Large intestine (tissue), 12 donors: ENCODE measurements at places on chromosomes 3 and 15.

- no peak for DNase-seq
Measured at GRCh38 chr3:65361448-65361847, 673.6 kb upstream of the ADAMTS9 start.

DNA sequence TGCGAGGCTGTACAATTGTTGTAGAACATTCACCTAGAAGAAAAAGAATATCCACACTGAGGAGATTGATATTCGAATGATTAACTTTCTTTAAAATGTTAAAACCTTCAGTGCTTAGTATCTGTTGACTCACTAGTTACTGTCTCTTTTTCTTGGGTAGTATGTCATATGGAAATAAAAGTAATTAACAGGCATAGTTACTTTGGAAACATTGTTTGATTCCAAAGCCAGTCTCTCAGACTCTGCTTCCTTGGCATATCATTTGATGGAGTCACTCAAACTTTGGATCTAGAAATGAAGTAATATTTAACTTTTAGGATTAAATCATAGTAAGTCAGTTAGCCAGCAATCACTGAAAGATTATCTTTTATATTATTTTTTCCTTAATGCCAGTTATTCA is 63.4 kb downstream of the MAP2K5 start:
- DNase-seq = no peak

GRCh38 chr3:127445581-127446343 is 144.8 kb downstream of the TPRA1 start:
- no peak for DNase-seq

DNA sequence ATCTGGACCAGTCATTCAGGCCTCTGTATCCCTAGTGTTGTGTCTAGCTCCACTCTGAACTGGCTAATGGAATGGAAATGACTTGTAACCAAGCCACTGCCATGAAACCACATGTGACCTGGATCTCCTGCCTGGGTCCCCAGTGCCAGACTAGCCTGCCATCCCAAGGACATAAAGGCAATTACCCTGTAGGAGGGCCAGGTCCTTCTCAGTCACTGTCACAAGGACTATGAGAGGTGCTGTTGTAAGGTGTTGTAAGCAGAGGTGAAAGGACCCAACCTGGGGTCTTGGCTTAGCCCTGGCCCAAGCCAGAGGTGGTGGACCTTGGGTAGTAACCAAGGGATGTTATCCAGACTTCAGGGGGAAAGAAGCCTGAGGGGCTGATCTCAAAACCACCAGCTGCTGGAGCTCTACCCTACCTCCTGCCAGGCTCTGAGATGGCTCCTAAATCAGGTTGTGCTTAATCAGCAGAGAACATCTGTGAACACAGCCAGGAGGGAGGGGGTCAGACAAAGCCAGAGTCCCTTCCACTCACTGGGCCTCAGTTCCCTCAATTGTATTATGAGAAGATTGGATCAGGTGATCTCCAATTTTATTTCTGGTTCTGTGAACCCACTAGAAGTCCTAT is 15.7 kb upstream of the KLHL24 start:
- no peak for DNase-seq

DNA sequence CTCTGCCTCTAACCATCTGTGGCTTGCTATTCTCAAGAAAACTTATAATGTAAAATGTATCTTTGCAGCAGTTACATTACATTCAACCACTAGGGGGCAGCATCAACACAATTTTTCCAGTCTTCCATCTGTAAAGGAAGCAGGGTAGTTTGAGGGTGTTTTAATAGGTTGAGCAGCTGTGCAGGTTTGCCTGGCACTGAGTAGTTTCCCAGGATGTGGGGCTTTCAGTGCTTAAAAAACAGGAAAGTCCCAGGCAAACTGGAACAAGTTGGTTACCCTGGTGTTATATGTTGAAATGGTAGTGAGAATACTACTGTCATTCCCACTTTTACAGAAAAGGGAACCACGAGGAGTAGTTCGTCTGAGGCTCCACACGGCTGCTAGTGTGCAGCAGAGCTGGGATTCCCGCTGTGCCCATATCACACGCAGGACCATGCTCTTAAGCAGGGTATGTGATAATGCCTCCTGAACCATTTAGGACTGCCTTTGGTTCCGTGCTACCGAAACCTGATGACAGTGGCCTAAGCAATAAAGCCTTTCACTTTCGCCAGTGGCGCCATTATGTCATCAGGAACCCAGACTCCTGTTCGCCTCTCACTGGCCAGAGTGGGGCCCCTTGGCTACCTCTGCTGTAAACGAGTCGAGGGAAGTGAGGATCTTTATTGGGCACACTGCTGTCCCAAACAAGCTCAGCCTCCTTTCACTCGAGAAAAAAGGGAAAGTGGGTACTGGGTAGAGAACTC is 64.7 kb upstream of the ZBTB38 start:
- DNase-seq = peak; percentile 59

DNA sequence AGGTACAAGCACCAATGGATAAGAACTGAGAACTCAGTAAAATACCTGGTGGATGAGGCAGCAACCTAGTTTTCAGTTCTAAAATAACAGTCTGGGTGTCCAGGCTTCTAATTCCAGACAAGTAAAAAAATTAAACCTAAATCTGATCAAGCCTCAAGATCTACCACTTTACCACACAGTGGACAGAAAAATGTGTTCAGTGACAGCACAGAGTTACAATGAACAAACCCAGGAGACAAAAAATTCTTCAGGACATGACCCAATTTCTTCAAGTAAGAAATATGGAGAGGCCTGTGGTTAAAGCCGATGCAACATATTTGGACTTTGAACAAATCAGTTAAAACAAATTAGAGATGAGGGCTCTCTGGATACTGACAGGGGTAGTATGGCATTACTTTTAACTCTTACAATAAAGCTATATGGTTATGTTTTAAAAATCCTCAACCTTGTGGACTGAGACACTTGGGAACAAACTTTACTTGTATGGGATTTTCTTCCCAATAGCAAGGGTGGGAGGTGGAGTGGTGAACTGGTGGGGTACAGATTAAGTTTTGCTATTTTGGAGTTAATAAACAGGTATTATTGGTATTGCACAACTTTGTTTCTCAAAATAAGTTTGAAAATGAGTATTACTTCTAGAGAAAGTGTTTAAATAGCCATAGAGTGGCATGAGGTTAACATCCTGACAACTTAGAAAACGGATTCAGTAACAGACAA is 14.2 kb downstream of the CCNL1 start:
- DNase-seq = no peak

DNA sequence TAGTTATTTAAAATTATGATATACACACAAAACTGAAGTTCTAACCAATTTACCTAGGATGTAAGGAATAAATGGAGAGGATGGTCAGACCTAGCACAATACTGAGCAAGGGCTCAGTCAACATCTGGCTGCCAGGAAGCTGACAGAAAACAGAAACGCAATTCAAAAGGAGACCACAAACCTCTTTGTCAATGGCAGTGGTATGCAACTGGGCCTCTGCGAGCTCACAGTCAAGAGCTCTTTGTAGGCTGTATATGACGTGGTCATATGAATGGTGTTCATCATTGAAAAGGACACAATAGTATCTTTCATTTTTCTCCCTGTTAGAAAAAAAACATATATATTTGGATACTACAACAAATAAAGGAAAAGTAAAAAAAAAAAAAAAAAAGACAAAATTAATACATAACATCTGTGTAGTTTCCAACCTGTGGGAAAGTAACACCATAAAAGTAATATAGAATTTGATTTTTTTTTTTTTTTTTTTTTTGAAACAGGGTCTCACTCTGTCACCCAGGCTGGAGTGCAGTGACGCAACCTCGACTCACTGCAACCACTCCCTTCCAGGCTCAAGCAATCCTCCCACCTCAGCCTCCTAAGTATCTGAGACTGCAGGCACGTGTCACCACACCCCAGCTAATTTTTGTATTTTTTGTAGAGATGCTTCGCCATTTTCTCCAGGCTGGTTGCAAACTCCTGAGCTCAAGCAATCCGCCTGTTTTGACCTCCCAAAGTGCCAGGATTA is 37.9 kb downstream of the UBR1 start:
- DNase-seq = no peak

- DNase-seq = peak; percentile 44
Measured at GRCh38 chr15:34079904-34080303, 21.8 kb downstream of the EMC7 start.

- DNase-seq = no peak
Measured at GRCh38 chr3:73550032-73550431, 74.7 kb downstream of the PDZRN3 start.

DNA sequence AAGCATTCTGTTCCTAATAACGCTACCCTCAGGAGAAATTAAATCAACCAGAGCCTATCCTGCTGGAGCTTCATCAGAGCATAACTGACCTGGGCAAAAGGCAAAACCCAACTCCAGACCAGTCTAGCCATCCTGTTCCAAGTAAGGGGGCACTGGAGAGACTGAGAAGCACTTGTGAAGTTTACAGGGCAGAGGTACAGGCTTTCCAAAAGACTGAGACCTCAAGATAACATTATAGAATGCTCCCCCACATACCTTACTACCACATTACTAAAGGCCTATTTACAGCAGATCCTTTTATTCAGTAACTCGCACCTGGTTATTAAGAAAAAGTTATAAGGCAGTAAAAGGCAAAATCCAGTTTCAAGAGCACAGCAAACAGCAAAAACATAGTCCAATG is 35.5 kb downstream of the RFX7 start:
- no peak for DNase-seq

DNA sequence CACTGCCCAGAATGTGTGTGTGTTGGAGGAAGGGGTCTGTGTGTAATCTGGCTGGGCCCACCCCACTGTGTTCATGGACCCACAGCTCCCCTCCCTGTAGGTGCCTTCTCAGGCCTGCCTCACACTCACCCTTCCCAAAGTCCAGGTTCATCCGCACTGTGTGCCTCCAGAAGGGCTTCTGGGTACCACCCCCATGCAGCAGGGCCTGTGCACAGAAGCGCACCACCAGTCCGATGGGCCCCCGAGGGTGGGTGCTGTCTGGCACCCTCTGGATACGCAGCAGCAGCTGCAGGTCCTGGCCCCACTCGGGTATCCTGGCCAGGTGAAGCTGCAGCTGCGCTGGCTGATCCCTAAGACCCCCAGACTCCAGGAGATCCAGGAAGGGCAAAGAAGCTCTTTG is 12.8 kb upstream of the TGM5 start:
- DNase-seq = no peak

DNA sequence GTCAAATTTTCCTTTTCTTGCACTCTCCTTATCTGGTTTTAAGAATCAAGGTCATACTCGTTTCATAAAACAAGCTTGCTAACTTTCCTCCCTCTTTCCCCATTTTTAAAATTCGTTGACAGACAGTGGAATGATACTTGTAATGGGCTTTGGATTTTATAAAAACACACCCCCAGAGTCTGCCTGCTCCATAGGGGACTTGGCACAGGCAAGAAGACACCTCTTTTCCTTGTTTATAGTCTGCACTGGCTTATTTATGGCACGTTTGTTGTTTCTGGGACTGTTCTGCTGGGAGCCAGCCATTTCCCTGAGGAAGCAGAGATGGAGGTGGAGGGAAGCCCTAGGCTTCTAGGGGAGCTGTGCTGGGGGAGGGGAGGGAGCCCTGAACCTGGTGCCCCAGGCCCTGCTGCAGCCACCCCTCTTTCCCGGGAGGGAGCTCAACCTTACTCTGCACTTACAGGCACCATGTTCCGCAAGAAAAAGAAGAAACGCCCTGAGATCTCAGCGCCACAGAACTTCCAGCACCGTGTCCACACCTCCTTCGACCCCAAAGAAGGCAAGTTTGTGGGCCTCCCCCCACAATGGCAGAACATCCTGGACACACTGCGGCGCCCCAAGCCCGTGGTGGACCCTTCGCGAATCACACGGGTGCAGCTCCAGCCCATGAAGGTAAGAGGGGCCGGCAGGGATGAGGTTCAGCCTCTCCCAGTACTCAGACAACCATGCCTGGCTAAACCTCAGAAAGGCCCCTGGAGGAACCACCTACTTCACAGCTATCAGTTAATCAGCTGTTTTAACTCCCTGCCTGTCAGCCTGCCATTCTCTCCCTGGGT is 18.3 kb downstream of the ANKRD63 start:
- no peak for DNase-seq

GRCh38 chr3:16103472-16103871 is 71.0 kb upstream of the GALNT15 start:
- DNase-seq = no peak

DNA sequence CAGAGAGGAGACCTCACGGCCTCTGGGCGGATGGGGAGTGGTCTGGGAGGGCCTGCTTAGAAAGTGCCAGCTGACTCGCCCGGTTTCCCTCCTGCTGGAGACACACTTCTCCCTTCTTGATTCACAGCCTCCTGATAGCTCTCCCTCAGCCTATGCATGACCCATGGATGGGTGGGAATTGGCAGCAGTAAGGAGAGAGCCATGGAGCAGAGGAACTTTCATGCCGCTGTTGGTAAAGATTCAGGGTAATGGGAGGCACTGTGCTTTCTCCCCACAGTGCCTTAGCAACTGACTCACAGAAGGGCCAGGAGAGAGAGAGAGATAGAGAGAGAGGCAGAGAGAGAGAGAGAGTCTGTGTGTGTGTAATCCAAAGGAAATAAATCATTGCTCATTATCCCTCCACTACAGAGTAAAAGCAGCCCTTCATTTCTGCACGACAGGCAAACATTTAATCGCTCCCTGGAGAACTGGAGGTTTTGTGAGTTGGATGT is 82.8 kb downstream of the SEMA5B start:
- DNase-seq = no peak

GRCh38 chr3:138336454-138336999 is 6.9 kb upstream of the NME9 start:
- no peak for DNase-seq

- no peak for DNase-seq
Measured at GRCh38 chr3:143286392-143287010, 166.9 kb downstream of the CHST2 start.

DNA sequence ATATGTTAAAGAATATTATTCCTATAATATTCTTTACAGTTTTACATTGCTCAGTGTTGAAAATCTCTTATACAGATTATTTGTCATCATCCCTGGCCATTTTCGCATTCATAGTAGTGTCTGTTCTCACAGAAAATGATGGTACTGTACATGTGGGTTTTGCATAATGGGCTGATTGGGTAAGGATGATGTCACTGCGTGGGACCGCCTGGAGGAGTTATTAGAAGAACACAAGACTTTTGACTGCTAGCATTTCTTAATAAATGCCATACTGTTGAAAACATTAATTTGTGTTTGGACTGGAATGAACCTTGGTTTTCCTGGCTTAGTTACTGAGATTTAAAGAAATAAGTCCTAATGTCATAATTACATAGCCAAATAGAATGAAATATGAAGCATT is 20.3 kb downstream of the LRCH3 start:
- DNase-seq = no peak
